ENCODE measurements at places on chromosomes 2 and 18.

- no peak for DNase-seq
Measured at GRCh38 chr2:149409506-149409905, 79.1 kb downstream of the LYPD6 start.

DNA sequence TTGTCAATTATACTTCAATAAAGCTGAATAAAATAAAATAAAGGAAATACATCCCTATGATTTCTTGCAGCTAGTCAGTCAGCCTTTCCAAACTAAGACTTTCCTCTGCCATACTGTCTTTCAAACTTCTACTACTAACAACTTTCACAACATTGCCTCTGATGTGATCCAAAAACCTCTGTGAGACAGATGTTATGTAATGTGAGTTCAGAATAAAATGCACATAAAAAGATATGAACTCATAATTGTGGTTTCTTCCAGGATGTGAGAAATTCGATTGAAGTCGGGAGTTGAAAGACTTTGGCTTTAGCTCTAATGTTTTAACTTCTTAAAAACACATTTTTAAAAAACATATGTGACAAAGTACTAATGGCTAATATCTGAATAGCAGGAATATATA is 98.7 kb downstream of the PIGN start:
- no peak for DNase-seq

- no peak for DNase-seq
Measured at GRCh38 chr2:55865096-55865835, 58.3 kb downstream of the EFEMP1 start.

- DNase-seq, result no peak
Measured at GRCh38 chr2:65024149-65024829, 31.9 kb upstream of the CEP68 start.

- peak; percentile 22 for DNase-seq
Measured at GRCh38 chr18:21599585-21600525, 649 bp downstream of the ESCO1 start.

GRCh38 chr2:30691948-30692828 is 115.1 kb downstream of the CAPN13 start:
- no peak for DNase-seq

- DNase-seq, result no peak
Measured at GRCh38 chr18:6431659-6432318, 17.1 kb upstream of the L3MBTL4 start.

GRCh38 chr2:200687922-200688920 is 102.4 kb downstream of the AOX1 start:
- DNase-seq, result no peak

GRCh38 chr2:122519366-122519765 is 763.9 kb downstream of the TSN start:
- DNase-seq, result no peak

GRCh38 chr2:71634567-71634966 is 181.2 kb downstream of the DYSF start:
- DNase-seq, result no peak

DNA sequence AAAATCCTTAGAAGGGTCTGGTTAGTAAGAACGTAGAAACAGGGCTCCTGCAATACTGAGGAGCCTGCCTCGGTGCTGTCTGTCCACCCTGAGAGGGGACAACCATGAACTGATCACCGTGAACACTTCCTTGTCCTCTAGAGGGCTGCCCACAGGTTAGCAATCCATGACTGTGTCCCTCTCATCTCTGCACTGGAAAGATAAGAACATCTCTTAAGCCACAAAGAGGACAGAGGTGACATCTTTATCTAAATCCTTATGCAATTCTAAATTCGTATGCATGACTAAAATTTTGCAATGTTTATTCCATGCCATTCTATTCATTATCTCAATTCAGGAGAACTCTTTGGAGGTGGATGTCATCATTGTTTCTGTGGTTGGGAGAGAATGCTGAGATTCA is 12.8 kb downstream of the EFR3B start:
- DNase-seq, result no peak

DNA sequence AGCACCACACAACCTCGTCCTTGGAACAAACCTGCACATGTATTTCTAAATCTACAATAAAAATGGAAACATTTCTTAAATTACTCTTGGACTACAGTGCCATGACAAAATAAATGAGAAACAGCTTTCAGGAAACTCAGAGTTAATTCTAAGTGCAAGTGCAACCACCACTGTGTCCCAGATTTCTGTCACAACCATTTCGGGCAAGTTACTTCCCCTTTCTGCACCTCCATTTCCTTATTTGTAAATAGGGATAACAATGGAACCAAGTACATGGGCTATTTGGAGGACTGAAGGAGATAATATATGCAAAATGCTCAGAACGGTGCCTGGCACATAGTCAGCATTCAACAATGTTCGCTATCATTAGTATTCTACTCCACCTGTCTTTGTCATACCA is 93.2 kb downstream of the CACNB4 start:
- DNase-seq, result no peak

- no peak for DNase-seq
Measured at GRCh38 chr2:65537651-65538385, 105.4 kb upstream of the SPRED2 start.

- no peak for DNase-seq
Measured at GRCh38 chr2:158184556-158185343, 83.1 kb downstream of the UPP2 start.

DNA sequence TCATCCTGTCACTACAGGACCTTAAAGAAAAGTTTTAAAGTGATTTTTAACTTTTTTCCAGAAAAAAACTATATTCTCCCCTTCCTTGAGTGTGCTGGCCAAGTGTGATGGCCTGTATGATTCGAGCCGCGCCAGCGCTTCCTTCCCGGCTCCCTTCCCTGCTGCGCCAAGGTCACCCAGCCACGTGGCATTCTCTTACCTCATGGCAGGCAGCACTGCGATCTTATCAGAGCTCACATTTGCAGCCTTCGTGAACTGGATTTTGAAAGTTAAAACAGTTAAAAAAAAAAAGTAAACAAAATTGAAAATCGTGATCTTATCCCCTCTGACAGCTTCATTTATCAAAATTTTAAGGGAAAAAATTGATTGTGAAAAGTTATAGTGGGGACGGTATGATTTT is 279.8 kb downstream of the PTGR3 start:
- DNase-seq, result no peak

DNA sequence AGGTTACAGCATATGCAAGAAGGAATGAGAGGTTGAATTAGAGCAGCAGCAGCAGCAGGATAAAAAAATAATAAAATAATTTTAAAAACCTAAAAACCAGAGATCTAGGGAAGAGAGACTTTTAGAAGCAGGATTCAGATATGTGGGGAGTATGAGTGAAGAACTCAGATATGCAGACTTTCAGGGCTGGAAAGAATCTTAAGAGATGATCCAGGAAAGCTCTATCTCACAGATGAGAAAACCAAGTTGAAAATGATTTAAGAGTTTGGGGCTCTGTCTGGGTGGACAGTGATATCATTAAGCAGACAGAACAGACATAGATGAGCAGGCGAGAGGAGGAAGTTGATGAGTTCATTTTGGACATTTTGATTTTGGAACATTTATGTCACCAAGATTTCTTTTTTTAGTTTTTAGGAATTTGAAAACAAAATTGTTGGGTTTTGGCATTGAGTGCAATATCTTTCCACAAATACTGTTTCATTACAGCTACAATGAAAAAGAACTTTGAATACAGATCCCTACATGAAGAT is 31.8 kb downstream of the BCL2 start:
- no peak for DNase-seq

DNA sequence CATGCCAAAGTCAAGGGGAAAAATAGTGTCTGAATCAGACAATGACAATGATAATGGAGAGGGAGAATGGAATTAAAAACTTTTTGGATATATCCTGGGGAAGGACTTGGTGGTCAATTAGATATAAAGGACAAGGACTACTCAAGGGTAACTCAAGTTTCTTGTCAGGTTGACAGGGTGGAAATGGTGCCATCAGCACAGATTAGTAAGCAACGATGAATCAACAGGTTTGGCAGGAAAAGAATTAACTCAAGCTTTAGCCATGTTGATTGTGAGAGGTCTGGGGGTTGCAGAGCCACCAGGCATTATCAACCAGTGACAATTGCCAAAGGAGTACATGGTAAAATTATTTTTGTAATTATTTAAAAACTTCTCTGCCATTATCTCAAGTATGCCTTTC is 35.8 kb upstream of the SPATS2L start:
- DNase-seq, result no peak

GRCh38 chr2:29697181-29697580 is 224.2 kb downstream of the ALK start:
- no peak for DNase-seq

DNA sequence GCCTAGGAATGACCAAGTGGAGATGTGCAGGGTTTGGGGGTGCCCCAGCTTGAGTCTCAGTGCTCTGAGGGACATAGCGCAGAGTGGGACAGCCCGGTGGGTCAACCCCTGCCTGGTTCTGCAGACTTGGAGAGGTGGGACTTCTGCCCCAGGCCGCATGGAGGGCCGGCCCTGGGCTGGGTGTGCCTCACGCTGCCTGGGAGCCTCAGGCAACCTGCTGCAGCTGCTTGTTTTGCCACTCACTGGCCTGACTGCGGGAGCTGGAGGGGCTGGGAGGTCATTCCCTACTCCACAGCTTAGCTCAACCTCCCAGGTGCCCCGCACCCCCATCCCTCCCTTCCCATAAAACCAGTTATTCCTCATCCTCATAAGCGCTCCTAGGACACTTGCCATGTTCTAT is 33.1 kb downstream of the ODC1 start:
- DNase-seq, result no peak

- DNase-seq, result no peak
Measured at GRCh38 chr18:62288665-62289008, 36.5 kb upstream of the TNFRSF11A start.

- DNase-seq, result no peak
Measured at GRCh38 chr2:231931481-231931915, 5.3 kb upstream of the NPPC start.

DNA sequence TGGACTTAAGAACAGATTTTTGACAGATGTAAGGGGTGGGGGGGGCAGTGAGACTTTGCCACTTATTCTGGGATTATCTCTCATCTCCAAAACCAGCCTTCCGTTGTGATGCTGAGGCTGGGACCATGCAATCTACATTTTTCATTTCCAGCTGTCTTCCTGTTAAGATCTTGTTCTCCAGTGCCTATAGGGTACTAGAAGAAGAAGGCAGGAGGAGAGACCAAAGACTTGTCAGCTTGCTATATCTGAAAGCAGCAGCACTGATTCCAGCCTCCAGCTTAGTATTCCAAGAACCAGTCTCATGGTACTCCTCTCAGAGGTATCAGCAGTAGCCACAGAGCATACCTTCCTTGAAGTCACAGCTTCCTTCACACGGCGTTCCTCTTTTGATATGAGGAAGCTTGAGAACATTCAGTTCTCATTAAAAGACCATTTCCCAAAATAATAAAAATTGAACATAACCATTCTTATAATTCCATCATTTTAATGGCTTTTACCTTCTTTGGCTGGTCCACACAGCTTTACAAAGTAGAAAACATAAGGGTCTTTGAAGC is 49.8 kb downstream of the USP34 start:
- no peak for DNase-seq

DNA sequence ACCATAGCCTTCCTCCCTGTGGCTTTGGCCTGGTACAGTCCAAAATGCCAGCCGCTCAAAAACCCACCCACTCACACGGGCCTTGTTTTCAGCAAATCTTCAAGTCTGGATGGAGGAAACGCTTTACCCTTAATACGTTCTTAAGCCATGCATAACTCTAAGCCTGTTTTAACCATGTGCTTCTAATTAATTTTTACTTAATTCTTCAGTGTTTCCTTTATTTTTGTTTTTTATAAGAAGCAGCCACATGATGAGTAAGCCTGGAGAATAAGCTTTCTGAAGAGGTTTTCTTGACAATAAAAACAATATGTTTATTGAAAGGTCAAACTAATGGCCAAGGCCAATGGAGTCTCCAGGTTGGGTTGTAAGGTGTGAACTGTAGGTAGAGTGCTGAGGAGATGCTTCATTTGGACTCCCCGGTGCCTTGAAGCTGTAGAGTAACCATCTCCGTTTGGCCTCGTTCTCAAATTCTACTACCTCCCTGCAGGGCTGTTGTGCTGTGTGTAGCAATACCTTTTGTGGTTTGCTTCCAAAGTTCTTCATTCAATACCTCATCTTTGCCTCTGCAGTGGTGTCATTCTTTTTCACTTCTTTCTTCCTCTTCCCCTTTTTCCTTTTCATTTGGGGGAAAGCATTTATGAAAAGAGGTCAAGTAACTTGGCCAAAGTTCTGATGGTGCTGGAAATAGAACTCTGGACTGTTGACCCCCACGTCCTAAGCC is 113.7 kb downstream of the PRKCE start:
- DNase-seq, result no peak

- DNase-seq, result no peak
Measured at GRCh38 chr2:199624958-199625357, 167.2 kb upstream of the SATB2 start.

DNA sequence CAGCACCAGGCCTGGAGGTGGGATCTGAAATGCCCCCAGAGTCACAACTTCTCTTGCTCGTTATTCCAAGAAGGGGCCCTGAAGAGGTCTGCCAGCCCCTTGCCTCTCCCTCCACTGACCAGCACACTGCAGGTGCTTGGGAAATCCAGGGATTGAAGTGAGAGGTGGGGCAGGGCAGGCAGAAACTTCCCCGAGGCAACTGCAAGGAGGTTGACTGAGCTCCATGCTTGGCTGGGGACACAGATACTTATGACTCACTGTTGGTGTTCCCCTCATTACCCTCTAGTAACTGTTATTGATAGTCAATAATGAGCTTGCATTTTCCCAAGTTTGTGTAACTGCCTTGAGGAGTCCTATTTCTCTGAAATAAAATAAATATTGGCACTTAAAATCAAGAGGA is 47.5 kb downstream of the MARCO start:
- DNase-seq, result no peak

DNA sequence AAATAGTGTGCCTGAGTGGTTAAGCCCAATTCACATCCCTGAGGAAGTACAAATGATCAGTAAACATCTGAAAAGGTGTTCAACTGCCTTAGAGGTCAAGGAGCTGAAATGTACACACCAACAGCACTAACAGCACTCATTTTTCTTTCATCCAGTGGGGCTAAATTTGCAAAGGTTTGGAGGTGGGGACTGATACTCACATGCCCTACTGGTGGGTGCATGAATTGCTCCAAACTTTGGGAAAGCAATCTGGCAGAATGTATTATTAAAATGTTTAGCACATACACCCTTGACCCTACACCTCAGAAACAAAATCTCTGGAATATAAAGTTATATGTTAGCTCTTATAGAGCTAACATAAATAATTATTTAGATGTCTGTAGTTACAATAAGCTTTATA is 19.0 kb upstream of the FAM178B start:
- DNase-seq, result no peak

Measured in DND-41 (cell line).